ENCODE measurements at places on chromosomes 2 and 18. TPM values are rescaled to one million over a fixed set of nuclear protein-coding genes. Genes with fewer than 3 reads are reported as not detected.
A peak's percentile ranks its signal among the peaks of the same experiment; 100 is the strongest.

FBXO48 gene
- total RNA-seq, result 1.1 TPM

CCDC102B gene
- total RNA-seq, result 1.3 TPM

DNA sequence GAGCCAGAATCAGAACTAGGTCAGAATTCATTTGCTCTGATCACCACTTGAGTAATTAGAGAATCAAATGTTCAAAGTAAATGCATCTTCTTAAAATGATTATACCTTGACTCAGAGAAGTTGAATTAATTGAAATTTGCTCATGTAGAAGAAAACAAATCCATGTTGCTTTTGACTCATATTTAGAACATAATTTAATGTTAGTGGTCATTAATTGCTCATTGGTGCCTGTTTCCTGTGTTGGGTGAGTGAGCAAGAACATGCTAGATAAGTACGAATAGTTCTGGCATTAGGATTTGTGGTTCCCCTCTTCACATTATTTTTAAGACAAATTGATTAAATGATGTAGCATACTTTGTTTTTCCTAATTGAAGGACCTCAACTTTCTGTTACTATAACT is 19.0 kb downstream of the ACVR2A start:
- peaks cover 47% of the 10 kb centered on the region for H3K4me1 ChIP-seq
- no peak for DNase-seq
- H3K4me3 ChIP-seq, result no peak overlapping the region

DNA sequence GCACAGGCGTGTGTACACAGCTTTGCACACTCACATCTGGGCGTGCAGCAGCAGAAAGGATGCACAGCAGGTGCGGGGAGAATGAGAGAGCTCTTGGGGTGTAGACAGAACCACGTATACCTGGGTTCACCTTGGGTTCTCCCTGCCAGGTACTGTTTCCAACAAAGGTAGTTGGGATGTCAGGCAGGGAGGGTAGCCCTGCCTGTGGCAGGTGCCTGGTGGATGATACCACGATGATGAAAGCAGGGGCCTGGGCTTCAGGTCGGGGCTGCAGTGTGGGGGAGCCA is 6.5 kb upstream of the ARID5A start:
- no peak for DNase-seq
- H3K27ac ChIP-seq, result no peak overlapping the region
- H3K4me1 ChIP-seq, result peaks cover 33% of the 10 kb centered on the region

- no peaks in the 10 kb centered on the region for H3K27me3 ChIP-seq
- H3K27ac ChIP-seq, result no peak overlapping the region
- no peaks in the 10 kb centered on the region for H3K36me3 ChIP-seq
- no peak for DNase-seq
These were observed 2.0 kb downstream of the ANO7 start for GRCh38 chr2:241190291-241190981.

CDH2 gene
- 36.9 TPM for total RNA-seq

DNA sequence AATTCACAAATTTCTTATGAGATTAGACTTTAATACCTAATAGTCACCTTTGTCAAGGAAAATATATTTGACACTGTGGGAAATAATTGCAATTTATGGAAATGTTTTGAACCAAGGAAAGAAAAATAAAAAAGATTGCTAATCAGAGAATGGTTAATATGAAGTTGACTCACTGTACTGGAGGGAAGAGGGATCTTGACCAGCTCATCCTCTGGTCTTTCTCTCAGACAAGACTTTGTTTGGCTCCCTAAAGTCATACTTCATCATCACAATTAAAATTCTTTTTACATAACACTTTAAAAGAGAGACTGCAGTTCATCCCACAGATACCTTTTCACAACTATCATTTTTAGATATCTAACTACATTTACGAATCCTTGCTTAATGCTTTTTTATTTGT is 538.5 kb upstream of the ZEB2 start:
- H3K4me3 ChIP-seq, result no peak overlapping the region
- H3K36me3 ChIP-seq, result no peaks in the 10 kb centered on the region
- no peak for DNase-seq
- no peaks in the 10 kb centered on the region for H3K27me3 ChIP-seq

DNA sequence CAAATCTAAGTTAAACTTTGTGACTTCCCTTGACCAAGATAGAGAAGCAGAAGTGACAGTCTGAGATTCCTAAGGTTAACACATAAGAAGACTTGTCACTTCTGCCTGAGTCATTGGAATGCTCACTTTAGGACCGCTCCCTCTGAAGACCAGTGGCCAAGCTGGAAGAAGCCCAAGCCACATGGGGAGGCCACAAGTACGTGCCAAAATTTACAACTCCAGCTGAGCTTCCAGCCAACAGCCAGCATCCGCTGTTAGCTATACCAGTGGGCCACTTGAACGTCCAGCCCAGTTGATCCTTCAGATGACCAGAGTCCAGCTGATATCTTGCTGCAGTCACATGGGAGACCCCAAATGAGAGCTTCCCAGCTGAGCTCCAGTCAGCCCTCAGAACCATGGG is 18.1 kb upstream of the ANTXR1 start:
- H3K27ac ChIP-seq, result no peak overlapping the region
- no peak overlapping the region for H3K4me3 ChIP-seq
- no peak for DNase-seq
- no peaks in the 10 kb centered on the region for H3K4me1 ChIP-seq
- no peaks in the 10 kb centered on the region for H3K36me3 ChIP-seq

DNA sequence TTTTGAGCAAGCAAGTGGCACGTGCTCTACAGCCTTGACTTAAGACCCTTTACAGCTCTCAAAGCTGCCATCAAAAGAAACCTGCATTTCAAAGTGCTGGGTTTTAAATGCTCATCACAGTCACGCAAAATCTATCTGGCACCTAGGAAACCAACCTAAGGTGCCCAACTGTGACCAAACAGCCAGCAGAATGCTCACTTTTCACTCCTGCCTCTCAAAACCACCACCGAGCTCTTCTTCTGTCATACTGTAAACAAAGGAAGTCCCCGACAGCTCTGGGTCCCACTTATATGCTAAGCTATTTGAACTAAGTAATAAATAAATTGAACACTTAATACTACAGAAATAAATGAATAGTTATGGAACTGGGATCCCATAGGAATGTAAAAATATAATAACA is 33.6 kb downstream of the SATB2 start:
- no peaks in the 10 kb centered on the region for H3K27me3 ChIP-seq
- DNase-seq, result no peak
- H3K4me3 ChIP-seq, result no peak overlapping the region
- H3K36me3 ChIP-seq, result no peaks in the 10 kb centered on the region
- no peak overlapping the region for H3K27ac ChIP-seq
- peaks cover 17% of the 10 kb centered on the region for H3K4me1 ChIP-seq

ZNF521 gene
- 10.4 TPM for total RNA-seq

GRCh38 chr2:172555272-172555521 is 693 bp upstream of the PDK1 start:
- H3K36me3 ChIP-seq, result no peaks in the 10 kb centered on the region
- H3K4me1 ChIP-seq, result peaks cover 52% of the 10 kb centered on the region
- no peak for DNase-seq
- no peak overlapping the region for H3K27ac ChIP-seq
- 0 out of 2 replicates have a peak, but pooled peaks cover 3% of the 10 kb centered on the region for H3K27me3 ChIP-seq

GRCh38 chr2:14951569-14952285 is 319.2 kb downstream of the LRATD1 start:
- H3K36me3 ChIP-seq, result no peaks in the 10 kb centered on the region
- no peak for DNase-seq
- no peak overlapping the region for H3K4me3 ChIP-seq
- no peaks in the 10 kb centered on the region for H3K27me3 ChIP-seq
- no peak overlapping the region for H3K27ac ChIP-seq
- H3K4me1 ChIP-seq, result no peaks in the 10 kb centered on the region

- H3K36me3 ChIP-seq, result no peaks in the 10 kb centered on the region
- no peak overlapping the region for H3K4me3 ChIP-seq
- H3K27me3 ChIP-seq, result no peaks in the 10 kb centered on the region
- no peaks in the 10 kb centered on the region for H3K4me1 ChIP-seq
- peak; percentile 34 for DNase-seq
These were observed 251.5 kb upstream of the NXPH2 start for GRCh38 chr2:139031722-139032121.

CXCR2 gene
- 0.82 TPM for total RNA-seq

DNA sequence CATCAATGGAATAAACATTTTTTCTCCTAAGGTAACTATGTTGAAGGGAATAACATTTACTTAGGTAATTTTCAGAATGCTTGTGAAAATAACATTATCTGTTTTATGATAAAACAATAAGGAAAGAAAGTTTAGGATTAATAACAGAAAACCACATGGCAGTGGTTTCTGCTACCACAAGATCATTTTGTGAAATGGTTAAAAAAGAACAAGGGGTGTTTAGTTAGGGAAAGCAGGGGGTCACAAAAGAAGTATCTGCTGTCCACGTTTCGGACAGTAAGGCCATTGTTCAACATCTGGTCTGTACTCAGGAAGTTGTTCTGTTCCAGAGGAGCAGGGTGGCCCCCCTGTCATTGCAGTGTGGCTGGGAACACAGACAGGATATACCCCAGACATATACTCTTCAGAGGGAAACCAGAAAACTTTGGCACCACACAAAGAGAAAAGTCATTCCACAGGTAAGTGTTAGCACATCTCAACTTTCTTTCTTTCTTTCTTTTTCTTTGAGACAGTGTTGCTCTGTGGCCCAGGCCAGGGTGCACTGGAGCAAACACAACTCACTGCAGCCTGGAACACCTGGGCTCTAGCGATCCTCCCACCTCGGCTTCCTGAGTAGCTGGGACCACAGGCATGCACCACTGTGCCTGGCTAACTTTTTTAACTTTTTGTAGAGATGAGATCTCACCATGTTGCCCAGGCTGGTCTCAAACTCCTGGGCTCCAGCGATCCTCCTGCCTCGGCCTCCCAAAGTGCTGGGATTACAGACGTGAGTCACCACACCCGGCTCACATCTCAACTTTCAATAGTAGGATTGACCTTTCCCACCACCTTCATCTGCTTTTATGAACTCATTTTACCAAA is 14.8 kb upstream of the ARL5A start:
- DNase-seq, result no peak
- no peaks in the 10 kb centered on the region for H3K36me3 ChIP-seq
- H3K27ac ChIP-seq, result no peak overlapping the region
- H3K4me3 ChIP-seq, result no peak overlapping the region
- no peaks in the 10 kb centered on the region for H3K27me3 ChIP-seq
- no peaks in the 10 kb centered on the region for H3K4me1 ChIP-seq

- H3K4me3 ChIP-seq, result no peak overlapping the region
- H3K27me3 ChIP-seq, result no peaks in the 10 kb centered on the region
- peaks cover 7% of the 10 kb centered on the region for H3K36me3 ChIP-seq
- DNase-seq, result peak; percentile 51
- H3K4me1 ChIP-seq, result no peaks in the 10 kb centered on the region
These were observed 123.2 kb downstream of the KCNS3 start for GRCh38 chr2:18001671-18002070.

- no peaks in the 10 kb centered on the region for H3K27me3 ChIP-seq
- H3K36me3 ChIP-seq, result peaks cover 4% of the 10 kb centered on the region
- no peak for DNase-seq
- H3K27ac ChIP-seq, result no peak overlapping the region
- peaks cover 4% of the 10 kb centered on the region for H3K4me1 ChIP-seq
These were observed 3.2 kb downstream of the NBAS start for GRCh38 chr2:15557887-15558311.

DNA sequence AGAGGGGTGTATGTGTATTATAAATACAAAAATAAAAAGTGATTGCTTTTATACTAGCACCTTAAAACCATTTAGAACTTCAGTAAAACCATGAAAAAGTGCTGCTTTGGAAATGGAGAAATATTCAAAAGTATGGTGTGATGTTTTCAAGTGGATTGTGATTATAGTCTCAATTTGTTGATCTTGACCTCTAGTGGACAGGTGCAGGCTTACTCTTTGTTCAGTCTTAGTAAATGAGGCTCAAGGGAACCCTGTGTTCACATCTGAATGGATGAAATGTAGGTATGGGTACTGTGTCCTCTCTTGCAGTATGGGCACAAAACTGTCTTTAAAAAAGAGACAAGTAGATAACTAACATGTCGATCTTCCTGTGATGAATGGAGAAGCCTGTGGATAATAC is 145.8 kb downstream of the MCFD2 start:
- H3K4me3 ChIP-seq, result no peak overlapping the region
- DNase-seq, result peak; percentile 31
- no peaks in the 10 kb centered on the region for H3K36me3 ChIP-seq

GRCh38 chr2:168577885-168578284 is 121.8 kb downstream of the CERS6 start:
- no peaks in the 10 kb centered on the region for H3K27me3 ChIP-seq
- no peak for DNase-seq
- H3K36me3 ChIP-seq, result no peaks in the 10 kb centered on the region
- H3K4me3 ChIP-seq, result no peak overlapping the region
- H3K27ac ChIP-seq, result no peak overlapping the region

- DNase-seq, result no peak
- H3K4me1 ChIP-seq, result no peaks in the 10 kb centered on the region
- no peaks in the 10 kb centered on the region for H3K27me3 ChIP-seq
These were observed 32.0 kb downstream of the TRAF3IP1 start for GRCh38 chr2:238352361-238352760.

ZBTB7C gene
- total RNA-seq, result 0.14 TPM

- H3K27ac ChIP-seq, result no peak overlapping the region
- DNase-seq, result peak; percentile 65
These were observed 71.1 kb downstream of the DSC3 start for GRCh38 chr18:30971338-30971956.
